ENCODE measurements at places on chromosomes 2 and 18.

DNA sequence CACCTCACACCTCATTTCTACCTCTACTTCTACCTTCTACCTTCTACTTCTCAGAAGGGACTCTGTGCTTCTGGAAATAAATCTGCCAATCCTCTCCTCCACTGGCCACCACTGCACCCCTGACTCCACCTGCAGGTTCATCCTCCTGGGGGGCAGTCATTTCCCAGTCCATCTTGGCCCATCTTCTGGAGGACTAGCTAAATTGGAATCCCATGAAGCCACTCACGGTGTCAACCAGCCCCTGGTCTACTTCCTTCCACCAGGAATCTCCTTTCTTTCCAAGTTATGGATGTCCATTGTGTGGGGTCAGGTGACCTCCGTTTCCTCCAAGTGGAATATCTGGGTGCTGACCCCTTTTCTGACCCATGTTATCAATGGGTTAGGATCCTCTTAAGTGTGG is 3.9 kb downstream of the WNT10A start:
- no peak for DNase-seq

- DNase-seq: no peak
Measured at GRCh38 chr2:2660789-2661355, 329.8 kb upstream of the MYT1L start.

- no peak for DNase-seq
Measured at GRCh38 chr18:59663096-59663495, 34.1 kb downstream of the CCBE1 start.

DNA sequence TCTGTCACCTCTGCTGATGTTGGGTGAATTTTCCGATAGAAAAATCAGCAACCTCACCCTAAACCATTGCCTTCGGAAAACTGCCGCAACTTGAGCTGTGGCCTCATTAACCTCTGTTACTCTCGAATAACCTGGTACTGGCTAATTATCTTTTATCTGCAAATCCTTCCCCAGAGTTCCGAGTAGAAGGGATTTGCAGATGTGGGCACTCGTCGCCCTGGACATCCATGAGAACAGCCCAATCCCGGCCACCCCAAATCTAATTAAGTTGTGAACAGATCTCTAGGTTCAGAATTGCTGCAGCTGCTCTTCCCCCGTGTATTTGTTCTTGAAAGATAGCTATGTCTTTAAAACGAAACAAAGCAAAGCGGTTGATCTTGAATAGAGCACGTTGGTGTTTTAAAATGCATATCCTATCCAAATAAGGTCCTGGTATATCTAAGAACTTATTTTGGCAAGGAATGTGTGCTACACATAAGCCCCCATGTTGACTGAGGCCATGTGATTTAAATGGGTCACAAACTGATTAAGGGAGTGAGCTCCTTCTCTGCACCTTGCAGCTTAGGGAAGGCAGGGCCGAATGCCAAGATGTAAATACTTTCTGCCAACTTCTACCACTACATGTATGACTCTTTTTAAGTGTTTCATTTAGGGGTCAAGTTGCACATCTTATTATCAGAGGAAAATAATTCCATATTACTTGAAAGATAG is 88.2 kb downstream of the MTCL1 start:
- no peak for DNase-seq

DNA sequence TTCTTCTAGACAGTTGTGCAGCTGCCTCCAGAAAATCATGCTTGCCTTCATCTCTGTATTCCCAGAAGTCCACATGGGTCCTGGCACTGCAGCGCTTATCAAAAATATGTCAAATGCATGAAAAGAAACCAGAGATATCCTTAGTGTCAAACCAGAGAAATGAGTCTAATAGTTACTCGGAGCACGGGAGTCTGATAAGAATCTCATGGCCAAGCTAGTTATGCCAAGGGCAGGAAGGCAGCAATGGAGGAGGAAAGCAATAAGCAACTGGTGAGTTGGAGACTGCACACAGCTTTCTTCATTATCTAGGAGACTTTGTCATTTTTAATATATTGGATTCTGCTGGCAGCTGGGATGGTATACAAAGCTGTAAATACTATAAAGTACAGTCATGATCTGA is 38.6 kb downstream of the TRIB2 start:
- no peak for DNase-seq

DNA sequence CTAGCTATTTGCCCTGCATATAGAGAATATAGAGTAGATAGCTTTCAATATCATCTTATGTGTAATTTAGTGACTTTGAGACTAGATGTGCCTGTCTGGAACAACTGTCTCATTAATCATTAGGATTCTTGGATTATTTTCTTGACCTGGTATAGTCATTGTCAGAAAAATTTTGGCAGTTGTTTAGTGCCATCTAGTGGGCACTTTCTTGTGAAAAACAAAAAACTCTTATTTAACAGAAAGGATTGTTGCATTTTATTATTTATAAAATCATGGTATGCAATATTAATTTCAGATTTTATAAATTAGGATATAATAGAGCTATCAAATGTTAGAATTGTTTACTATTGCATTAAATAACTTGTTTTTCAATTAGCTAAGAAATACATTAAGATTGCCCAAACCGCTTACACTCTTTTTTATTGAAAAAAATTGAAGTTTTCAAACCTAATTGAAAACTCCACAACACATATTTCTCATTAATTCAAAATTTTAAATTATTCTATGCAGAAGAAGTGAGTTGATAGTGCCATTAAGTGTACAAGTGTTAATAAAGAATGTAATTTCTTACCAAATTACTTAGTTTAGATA is 80.3 kb downstream of the DYNAP start:
- no peak for DNase-seq

DNA sequence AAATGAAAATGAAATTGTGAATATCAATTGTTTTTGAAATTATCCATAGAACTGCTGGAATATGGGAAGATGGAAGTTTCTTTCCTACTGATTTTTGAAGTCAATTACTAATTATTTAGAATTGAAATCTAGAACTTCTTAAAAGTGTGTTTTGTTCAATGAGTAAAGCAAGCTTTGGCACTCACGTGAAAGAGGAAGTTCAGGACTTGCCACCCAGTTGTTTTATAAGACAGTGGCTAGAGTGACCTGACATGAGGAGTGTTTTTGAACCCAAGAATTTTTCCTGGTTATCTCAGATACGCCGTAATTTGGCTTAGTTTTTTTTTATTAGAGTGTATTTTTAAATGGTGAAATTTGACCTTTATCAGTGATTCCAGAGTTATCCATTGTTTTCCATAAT is 3.5 kb downstream of the MXD1 start:
- no peak for DNase-seq

DNA sequence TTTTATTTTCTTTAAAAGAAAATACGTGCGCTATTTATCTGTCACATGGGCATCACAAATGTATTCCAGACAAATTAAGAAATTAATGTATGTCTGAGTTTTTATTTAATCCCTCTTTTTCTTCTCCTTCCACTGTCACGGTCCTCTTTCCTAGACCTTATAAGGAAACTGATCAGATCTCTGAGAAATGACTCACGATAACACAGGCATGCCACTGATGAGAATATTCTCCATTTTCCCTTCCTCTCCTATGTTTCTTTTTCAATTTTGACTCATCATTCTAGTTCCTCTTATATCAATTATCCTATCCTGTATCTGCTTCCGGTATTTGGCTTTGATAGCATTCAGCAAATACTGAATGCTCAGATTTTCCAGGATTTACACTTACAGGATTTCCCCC is 121.8 kb downstream of the DSC3 start:
- no peak for DNase-seq

DNA sequence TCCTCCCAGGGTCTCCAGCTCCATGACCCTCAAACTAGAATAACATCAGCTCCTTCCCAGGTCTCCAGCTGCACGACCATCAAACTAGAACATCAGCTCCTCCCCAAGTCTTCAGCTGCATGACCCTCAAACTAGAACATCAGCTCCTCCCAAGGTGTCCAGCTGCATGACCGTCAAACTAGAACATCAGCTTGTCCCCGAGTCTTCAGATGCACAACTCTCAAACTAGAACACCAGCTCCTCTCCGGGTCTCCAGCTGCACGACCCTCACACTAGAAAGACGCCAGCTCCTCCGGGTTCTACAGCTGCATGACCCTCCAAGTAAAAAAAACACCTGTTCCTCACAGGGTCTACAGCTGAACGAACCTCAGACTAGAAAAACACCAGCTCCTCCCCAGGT is 312.9 kb upstream of the TFPI start:
- no peak for DNase-seq

DNA sequence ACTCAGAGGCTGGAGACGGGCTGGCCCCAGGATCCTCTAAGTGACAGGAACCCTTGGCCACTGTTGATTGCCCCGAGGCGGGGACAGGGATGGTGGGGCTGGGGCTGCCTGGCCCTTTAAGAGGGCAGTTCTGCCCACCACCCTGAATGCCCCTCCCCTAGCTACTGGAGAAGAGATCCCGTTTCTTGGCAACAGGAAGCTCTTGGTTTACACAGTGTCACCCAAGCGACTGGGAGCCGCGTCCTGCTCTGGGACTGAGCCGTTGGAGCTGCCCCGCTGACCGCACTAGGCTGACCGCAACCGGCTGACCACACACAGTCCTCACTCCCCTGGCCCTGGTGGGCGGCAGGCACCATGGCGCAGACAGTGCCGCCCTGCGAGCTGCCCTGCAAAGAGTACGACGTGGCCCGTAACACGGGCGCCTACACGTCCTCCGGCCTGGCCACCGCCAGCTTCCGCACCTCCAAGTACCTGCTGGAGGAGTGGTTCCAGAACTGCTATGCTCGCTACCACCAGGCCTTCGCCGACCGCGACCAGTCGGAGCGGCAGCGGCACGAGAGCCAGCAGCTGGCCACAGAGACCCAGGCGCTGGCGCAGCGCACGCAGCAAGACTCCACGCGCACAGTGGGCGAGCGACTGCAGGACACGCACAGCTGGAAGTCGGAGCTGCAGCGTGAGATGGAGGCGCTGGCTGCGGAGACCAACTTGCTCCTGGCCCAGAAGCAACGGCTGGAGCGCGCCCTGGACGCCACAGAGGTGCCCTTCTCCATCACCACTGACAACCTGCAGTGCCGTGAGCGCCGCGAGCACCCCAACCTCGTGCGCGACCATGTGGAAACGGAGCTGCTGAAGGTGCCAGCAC is at the start of gene TEKT4:
TEKT4 (plus strand) TSS at position 205 of the 862 bp plus-strand sequence; CDS start at position 355, 150 bp downstream.
- no peak for DNase-seq

Measured in activated CD4-positive, alpha-beta T cell treated with anti-CD3 and anti-CD28 coated beads for 4 hours (primary cell).